T-helper 17 cell (primary cell): ENCODE measurements at places on chromosomes 4 and X.

GRCh38 chr4:176902710-176903323, 110.1 kb upstream of the VEGFC start:
- no peak for DNase-seq

GRCh38 chrX:122245175-122245574, 938.9 kb upstream of the GRIA3 start:
- no peak for DNase-seq

DNA sequence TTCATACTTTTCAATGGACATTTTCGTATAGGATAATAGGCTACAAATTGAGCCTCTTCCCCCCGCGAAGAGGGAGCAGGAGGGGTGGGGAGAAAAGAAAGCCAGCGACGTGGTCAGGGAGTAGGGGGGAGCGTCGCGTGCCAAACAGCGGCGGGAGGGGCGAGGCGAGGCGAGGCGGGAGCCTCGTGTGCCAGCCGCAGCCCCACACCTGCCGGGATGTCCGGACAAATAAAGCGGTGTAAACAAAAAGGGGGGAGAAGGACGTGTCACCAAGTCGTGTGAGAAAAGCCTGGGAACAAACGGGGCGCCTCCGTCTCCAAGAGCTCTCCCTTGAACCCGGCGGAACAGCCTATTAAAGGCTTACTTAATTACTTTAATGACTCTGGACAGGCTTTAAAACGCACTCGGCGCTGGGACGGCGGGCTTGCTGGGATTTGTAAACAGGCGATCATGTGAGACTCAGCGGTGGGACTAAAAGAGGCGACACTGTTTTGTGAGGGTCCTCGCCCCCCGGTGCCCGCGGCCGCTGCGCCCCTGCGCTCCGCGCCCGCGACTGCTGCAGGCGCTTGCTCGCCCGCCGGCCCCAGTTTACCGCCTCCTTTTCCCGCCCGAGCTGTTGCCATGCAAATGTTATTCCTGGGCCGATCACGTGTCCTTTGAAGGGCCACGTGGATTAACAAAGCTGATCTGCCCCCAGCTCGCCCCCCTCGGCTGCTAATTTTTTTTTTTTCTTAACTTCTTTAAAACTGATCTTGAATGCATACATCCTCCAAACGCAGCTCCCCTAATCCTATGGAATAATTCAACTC, at the start of gene HELT:
HELT (plus strand) TSS at position 527 of the 809 bp plus-strand sequence. CDS start 439 bp downstream, outside the sequence.
- no peak for DNase-seq

- DNase-seq = no peak
These were observed 398.5 kb downstream of the GPM6A start for GRCh38 chr4:175413561-175413960.

DNA sequence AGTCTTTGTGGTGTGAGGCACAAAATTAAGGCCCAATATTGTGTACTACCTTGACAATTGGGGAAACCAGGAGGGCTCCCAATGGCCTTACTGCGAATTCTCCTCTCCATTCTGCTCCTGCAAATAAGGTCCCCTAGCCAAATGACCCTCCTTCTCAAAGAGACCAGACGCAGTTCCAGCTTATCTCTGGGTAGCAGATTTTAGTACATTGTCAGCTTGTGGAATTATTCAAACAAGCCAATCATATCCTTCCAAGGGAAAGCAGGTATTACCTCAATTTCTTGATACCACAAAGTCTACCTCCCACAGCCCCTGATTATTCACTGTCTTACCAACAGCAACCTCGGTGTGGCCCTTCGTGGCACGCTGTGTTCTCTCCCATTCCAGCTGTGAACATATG, 7.8 kb upstream of the ZBTB33 start:
- no peak for DNase-seq

- no peak for DNase-seq
These were observed 24.2 kb upstream of the GDPD2 start for GRCh38 chrX:70398899-70399298.

DNA sequence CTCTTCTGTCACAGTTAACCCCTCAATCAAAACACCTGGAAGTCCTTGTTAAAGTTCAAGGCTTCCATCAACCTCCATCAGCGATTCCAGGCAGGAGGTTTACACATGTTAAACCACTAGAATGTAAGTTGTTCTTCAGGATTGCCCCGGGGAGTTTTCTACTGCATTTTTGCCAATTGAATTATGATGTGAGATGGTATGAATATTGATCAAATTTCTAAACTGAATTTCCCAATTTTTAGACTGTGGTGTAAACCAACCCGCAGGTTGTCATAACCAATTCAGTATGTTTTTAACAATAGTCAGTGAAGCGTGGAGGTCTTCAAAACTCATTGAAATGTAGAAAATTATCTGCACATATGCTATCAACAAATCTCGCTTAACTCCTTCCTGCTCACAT, 21.2 kb upstream of the TENM3 start:
- no peak for DNase-seq

DNA sequence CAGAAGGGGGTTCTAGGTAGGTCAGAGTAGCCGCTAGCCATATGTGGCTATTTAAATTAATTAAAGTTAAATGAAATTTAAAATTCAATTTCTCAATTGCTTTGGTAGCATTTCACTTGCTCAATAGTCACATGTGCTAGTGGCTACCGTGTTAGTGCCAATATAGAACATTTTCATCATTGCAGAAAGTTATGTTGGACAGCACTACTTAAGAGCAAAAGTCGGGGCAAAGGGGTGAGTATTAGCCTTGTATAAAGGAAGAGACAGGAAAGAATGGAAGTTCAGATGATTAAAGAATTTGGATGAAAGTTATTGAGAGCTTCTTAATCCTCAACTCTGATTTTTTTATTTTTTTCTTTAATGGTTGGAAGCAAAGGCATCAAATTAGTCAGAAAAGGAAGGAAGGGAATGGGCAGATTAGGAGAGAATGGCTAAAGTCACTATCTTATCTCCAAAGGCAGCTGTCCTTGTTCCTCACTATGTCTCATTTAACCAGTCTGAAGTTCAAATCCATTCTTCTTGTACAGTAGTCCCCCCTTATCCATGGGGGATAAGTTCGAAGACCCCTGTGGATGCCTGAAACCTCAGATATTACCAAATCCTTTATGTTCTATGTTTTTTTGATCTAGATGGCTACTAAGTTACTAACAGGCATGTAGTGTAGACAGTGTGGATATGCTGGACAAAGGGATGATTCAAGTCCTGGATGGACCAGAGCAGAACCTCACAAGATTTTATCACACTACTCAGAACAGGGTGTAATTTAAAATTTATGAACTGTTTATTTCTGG, 22.9 kb downstream of the OCIAD1 start:
- DNase-seq = no peak

DNA sequence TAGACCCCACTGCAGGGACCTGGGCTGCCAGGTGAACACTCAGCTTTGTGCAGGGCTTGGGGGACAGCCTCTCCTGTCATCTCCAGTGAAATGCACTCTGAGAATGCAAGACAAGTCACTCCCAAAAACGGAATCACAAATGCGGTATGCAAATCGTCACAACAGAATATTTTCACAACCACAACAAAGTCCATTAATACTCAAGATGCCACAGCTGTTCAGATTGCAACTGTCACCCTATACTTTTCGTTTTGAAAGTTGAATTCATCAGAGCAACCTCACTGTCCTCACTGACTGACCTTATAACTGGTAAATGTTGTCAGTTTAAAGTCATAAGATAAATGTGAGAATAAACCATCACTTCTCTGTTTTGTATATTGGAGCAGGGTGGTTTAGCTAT, 16.6 kb downstream of the JAKMIP1 start:
- no peak for DNase-seq

- no peak for DNase-seq
These were observed 622.7 kb downstream of the PCDH18 start for GRCh38 chr4:136909626-136910025.

DNA sequence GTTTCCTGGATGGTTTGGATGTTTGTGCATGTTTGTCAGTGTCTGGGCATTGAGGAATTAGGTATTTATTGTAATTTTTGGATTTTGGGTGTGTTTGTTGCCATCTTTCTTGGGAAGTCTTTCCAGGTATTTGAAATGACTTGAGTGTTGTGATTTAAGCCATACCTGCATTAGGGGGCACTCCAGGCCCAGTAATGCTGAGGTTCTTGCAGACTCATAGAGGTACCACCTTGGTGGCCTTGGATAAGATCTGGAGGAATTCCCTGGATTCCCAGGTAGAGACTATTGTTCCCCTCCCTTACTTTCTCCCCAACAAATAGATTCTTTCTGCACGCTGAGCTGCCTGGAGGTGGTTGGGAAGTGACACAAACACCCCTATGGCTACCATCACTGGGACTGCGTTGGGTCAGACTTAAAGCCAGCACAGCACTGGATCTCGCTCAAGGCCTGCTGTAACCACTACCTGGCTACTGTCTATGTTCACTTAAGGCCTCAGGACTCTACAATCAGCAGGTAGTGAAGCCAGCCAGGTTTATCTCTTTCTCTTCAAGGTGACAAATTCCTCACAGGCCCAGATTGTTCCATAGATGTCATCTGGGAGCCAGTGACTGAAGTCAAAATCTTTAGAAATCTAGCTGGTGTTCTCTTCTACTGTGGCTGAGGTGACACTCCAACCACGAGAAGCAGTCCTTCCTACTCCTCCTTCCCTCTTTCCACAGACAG, 643.6 kb downstream of the PDHA2 start:
- DNase-seq = no peak

- no peak for DNase-seq
These were observed 226.0 kb upstream of the PPP1R2C start for GRCh38 chrX:43003939-43004338.

DNA sequence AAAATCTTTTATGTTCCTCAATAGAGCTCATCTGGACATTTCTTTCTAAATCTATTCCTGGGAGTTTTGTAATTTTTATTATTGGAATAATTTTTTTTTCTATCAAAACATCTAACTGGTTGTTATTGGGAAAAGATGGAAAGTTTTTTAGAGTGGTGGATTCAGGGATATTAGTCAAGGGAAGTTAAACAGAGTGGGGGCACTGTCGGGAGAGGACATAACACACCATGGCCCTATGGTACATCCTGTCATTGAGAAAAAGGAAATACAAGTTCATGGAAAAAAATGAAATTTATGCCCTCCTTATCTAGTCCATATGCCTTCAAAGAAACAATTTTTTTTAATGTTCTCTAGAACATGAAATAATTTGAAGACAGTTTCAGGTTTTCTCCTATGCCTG, 96.3 kb upstream of the TSPAN5 start:
- DNase-seq = no peak

GRCh38 chr4:156113138-156113765, 159.6 kb upstream of the CTSO start:
- DNase-seq = no peak

- DNase-seq = no peak
These were observed 4.9 kb downstream of the GNRHR start for GRCh38 chr4:67749286-67749685.

DNA sequence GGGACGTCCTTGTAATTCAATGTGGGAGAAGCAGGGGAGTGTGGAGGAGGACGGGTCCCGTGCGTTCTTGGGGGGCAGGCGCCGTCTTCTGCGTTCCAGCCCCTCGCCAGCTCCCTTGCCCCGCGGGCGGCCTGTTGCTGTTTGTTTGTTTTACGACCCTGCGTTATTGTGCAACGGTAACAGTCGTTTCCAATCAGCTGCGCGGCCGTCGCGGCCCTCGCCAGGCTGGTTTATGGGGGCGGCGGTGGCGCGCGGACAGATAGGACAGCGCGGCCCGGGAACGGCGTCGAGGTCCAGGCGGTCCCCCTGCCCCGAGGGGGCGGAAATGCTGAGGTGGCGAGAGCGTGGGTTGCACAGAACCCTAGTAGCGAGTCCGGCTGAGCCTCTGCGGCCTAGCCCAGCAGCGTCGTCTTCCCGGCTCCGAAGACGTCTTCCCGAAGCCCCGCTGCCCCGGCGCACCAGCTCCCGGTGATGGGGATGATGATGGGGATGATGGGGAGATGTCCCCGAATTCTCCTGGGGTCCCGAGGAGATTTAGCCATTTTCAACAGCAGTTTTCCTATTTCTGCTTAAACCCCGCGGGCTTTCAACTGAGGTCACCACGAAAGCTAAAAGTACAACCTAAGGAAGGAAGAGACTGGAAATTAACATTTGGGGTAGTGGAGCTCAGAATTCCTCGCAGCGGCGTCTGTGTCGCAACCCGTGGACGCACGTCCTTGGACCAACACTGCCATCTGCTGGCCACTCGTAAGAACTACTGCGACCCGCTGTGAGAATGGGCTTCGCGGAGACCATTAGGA, 4.8 kb downstream of the PDGFRA start:
- DNase-seq = peak; percentile 53

- no peak for DNase-seq
These were observed 14.0 kb downstream of the SOD3 start for GRCh38 chr4:24809376-24809775.

- DNase-seq = no peak
These were observed 193.6 kb downstream of the SOWAHB start for GRCh38 chr4:76704133-76704881.

DNA sequence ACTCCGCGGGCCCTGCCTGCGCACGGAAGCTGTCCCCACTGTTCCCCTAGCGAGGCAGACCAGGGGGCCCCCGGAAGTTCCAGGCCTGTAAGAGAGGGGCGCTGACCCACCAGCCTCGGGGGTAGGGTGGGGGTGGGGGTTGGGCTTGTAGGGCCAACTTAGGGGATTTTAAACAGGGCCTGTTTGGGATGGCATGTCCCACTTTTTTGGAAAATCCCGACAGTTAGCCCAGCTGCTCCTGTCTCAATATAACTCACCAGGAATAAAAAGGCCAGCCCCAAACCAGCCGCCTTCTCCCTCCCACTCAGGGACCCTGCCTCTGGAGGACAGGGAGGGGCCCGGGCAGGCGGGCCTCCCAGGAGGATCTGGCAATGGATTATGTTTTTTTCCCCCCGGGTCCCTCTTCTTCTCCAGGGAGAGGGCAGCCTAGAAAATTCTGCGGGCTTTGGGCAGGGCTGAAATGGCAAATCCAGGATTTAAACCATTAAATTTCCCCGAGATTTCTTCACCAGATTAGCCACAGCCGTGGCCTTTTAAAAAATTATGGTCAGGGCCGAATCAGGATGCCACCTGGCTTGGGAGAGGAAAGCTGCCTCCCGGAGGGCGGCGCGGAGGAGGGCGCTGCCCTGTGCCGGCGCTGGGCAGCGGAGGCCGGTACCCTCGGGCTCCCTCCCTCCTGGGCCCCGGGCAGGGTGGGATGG, 957 bp downstream of the PPP2R2C start:
- DNase-seq = no peak

- DNase-seq = no peak
These were observed 2.7 kb upstream of the ACOT9 start for GRCh38 chrX:23745786-23746185.

GRCh38 chrX:44225667-44226066, 117.8 kb downstream of the EFHC2 start:
- DNase-seq = no peak

DNA sequence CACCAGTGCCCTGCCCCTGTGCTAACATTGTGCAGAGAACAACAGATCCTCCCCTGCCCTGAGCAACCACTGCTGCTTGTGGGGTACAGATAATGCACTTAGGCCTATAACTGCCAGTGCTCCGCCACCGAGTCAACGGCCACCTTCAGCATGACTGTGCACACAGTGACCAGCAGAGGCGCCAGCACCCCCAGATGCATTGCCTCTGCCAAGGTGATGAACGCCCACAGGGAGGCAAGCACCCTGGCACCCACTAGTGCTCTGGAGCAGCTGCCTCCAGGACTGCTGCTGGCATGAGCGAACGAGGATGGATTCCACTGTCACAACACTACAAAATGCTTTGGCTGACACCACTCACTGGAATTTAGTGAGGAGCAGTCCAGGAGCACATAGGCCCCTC, 38.2 kb downstream of the SPIN2B start:
- DNase-seq = no peak
